GM03348 (cell line): ENCODE measurements at places on chromosomes 6 and 20.

DNA sequence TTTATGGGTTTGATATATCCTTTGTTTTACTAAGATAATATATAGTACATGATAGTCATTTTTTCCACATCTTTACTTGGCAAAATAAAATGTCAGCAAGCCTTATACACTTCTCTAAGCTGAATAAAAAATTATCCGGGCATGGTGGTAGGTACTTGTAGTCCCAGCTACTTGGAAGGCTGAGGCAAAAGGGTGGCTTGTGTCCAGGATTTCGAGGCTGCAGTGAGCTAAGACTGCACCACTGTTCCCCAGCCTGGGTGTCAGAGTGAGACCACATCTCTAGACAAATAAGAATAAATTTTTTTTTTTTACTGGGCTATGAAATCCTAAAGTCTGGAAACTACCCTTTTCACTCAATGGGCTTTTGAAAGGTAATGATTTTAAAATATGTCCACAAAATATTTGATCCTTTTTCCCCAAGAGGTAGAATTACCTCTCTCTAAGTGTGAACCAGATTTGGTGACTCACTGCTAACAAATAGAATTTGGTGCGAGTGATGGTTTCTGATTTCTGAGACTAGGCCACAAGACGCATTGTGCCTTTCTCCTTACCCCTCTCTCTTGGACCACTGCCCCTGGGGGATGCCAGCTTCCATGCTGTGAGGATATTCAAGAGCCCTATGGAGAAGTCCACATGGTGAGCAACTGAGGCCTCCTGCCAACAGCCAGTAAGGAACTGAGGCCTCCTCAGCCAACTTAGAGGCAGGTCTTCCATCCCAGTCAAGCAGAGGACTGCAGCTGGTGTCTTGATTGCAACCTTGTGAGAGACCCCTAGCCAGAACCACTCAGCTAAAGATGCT lies 84.2 kb upstream of the ZNFX1 start:
- DNase-seq = no peak

- DNase-seq = no peak
Observed at GRCh38 chr6:106751501-106752252, 122.3 kb downstream of the QRSL1 start.

DNA sequence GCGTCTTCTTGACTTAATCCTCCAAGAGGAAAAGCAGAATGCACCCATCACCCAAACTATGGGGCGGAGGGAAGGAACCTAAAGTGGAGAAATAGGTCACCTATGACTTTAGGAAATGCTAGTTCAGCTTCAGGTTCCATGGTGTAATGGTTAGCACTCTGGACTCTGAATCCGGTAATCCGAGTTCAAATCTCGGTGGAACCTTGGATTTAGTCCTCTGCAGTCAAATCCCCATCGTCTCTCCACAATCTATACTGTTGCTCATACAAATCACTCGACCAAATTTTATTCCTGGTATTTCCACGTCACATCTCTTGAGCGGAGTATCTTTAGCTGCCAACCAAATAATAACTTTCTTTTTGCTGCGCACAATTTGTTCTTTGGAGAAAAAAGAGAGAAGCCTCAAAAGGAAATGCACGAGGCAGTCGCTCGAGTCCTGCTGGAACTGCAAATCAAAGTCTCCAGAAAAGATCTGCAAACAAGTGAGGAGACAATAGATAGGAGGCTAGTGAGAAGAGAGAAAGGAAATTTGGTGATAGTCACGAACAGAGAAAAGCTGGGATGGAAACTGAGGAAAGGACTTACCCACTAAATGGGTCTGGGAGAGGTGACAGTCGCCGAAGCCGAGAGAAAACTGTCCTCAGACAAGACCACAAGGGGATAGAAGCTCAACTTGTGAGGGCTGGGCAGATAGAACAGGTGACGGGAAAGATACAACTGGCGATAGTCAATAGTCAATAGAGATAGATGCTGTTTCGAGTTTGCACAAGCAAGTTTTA lies 16.6 kb downstream of the POM121L2 start:
- peak; percentile 52 for DNase-seq

DNA sequence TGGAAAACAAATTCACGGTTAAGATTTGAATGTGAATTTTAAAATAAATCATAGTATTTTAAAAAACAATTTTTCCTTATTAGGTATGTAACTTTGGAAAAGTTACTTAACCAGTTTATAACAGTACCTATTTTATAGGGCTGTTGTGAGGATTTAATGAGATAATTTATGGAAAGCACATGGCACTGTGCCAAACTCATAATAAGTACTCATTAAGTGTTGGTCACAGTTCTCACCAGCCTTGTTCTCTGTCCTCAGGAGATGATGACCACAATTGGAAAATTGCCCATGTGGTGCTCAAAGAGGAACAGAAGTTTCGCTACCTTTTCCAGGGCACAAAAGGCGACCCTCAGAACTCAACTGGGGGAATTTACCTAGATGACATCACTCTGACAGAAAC lies 39.6 kb downstream of the MEP1A start:
- no peak for DNase-seq

DNA sequence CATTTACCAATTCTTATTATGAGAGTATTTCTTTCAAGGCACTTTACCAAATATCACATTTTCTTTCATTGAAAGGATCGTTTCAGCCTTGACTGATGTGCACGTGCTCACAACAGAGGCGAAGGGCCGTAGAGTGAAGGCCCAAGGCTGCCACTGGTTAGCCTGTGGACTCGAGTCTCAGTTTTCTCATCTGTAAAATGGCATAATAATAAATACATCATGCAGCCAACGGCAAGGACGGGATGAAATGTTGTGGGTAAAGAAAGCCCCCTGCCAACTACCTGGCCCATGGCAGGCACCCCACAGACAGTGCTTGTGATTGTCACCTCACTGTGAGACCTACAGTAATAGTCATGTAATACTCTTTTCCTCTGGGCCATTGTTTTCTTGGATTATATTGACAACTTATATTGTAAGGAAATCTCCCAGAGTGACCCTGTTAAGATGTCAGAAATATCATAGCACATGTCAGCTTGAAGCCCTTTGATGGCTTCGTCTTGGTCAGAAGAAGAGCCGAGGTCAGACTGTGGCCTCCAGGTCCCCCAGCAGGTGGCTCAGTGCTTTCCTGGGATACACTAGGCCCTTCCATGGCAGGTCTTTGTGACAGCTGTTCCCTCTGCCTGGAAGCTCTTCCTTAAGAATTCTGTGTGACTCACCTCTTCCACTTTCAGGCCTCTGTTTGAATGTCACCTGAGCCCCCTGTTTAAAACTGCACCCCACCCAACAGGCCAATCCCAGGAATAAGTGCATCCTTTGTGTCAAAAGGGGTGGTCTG lies 36.3 kb downstream of the FAM50B start:
- no peak for DNase-seq

- no peak for DNase-seq
Observed at GRCh38 chr20:53255102-53255710, 283.0 kb downstream of the TSHZ2 start.

- DNase-seq = no peak
Observed at GRCh38 chr6:144816936-144817335, 531.8 kb downstream of the UTRN start.

GRCh38 chr6:168655462-168656152 lies 214.6 kb downstream of the SMOC2 start:
- no peak for DNase-seq

DNA sequence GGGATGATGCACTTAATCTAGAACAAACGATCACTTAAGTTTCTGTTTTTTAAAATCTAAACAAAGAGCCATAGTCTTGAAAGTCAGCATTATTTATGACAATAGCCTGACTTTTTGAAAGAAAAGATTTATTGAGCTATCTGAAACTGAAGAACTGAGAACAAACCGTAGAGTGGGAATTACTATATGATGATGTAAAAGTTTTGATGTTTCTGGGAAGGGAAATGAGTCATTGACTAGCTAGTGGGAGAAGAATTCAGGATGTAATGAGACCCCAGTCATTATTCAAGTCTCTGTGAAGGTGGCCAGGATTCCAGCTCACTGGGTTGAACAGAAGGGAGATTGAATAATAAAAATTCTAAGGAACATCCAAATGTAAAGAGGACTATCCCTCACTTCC lies 83.4 kb upstream of the FABP7 start:
- peak; percentile 18 for DNase-seq

GRCh38 chr20:17300113-17300512 lies 73.3 kb downstream of the PCSK2 start:
- no peak for DNase-seq

GRCh38 chr20:50498071-50498776 lies 12.0 kb upstream of the PTPN1 start:
- peak; percentile 42 for DNase-seq

DNA sequence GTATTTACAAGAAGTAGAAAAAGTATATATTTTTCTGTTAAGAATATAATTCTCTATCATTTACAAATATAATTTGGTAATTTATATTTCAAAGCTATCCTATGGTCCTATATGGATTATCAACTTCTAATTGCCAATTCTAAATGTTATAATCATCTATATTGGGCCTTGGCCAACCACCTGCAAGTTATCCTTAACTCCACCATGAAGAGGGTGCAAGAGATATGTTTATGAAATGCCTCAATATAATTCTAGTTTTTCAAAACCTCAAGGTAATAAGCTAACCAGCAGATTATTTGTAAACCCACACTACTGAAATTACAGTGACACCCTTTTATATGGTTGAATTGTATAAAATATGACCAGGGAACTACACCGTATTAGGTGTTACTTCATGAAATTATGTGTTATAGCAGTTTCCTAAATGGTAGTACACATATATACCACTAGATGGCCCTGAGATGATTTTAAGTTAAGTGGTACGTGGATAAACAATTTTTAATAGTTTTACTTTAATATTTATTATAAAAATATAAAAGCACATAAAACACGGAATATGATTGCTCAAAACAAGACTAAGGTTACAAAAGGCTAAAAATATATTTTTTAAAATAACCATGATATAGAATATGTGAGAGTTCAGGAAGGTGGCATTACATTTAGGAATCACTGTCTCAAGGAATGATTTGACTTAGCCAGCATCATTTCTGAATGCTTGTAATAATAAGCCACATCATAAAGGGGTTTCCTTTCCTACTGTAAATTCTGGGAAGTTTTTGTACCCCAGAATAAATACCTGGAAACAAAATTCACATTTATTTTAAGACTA lies 9.8 kb upstream of the PNISR start:
- DNase-seq = peak; percentile 44

- DNase-seq = no peak
Observed at GRCh38 chr6:27474172-27474465, 1.2 kb upstream of the ZNF184 start.

DNA sequence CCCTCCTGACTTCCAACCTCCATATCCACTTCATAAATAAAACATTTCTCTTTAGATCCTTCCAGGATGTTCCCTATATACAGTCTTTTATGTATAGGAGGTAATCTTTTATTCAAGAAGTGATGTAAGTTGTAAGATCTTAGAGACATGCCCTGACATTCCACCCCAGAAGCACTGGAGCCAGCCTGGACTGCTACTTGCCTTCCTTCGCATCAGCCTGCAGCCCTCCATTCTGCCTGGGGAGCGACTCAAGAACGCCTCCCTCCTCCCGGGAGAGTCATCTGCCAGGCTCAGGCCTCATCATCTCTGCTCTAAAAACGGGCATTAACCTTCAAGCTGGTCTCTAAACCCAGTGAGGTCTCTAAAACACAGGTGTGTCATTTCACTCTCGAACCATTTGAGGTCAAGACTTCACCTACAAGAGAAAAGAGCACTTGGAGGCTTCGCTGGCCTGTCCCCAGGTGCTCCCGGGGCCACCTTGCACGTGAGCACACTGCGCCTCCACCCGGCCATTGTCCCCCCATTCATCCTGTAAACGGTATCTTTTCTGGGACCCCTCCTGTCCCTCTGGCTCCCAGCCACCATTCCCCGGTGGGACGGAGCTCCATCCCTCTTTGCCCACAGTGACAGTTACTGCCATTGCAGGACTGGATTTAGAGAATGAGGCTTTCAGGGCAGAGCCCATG lies 107.5 kb upstream of the PDE10A start:
- DNase-seq = no peak

DNA sequence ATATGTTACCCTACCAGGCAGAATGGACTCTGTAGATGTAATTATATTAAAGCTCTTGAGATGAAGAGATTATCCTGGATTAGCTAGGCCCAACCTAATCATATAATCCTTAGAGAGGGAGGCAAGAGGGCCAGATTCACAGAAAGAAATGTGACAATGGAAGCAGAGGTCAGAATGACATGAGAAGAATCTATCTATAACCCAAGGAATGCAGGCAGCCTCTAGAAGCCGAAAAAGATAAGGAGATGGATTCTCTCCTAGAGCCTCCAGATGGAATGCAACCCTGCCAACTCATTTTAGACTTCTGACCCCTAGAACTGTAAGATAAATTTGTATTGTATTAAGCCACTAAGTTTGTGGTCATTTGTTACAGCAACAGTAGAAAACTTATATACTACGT lies 12.3 kb downstream of the PXT1 start:
- no peak for DNase-seq

GRCh38 chr6:33590531-33591198 lies 10.6 kb upstream of the BAK1 start:
- DNase-seq = no peak

- DNase-seq = no peak
Observed at GRCh38 chr6:56516003-56516402, 126.7 kb downstream of the DST start.

DNA sequence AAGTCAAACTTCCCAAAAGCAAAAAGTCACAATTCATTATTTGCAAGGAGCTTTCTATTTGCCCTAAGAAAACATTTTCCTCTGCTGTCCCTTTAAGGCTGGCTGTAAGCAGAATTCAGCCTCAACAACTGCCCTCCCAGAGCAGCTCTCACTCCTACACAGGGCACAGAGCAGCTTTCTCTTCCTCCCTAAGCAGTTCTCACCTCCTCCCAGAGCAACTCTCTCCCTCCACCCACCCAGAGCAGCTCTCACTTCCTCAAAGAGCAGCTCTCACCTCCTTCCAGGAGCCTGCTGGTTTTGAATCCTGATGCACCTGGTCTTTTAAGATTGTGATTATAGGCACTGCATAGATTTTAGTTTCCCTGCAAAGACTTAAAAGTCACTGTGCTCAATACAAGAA lies 120.6 kb upstream of the TMEM181 start:
- no peak for DNase-seq

DNA sequence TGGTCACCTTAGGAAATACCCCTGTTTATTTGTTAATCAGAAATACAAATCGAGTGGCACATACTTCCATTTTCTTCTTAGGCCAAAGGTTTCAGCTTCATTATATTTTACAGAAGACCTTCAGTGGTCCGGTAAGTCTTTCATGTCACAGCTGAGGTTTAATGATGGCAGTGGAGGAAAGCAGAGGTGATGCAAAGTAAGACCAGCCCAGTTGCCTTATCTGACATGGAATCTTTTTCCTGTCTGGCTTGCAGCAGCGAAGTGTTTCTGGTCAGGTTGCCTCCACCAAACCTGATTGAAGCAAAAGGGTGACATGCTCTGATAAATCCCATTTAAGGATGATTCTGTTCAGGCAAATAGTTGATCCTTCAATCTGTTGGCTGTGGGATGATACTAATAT lies 100.0 kb downstream of the PRDM1 start:
- no peak for DNase-seq

GRCh38 chr6:139654309-139654708 lies 279.9 kb upstream of the CITED2 start:
- DNase-seq = no peak

DNA sequence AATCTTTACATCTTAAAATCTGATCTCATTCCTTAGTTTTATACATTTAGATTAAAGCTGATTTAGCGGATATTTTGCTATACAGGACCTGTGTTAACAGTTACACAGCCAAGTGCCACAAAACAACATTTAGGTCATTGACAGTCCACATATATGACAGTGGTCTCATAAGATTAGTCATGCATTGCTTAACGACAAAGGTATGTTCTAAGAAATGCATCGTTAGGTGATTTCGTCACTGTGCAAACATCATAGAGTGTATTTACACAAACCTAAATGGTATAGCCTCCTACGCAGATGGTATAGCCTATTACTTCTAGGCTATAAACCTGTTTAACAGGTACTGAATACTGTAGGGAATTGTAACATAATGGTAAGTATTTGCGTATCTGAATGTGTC lies 21.6 kb downstream of the ADGRG6 start:
- no peak for DNase-seq
